Muscle of leg (tissue), 16 donors: ENCODE measurements at places on chromosomes 6 and 20. TPM values are rescaled to one million over a fixed set of nuclear protein-coding genes. Genes with fewer than 3 reads are reported as not detected.

GRCh38 chr6:31651602-31652191 is 764 bp downstream of the BAG6 start:
- peak; percentile 93 for DNase-seq

The CCN6 gene
- polyA plus RNA-seq, result 0.09 TPM

DNA sequence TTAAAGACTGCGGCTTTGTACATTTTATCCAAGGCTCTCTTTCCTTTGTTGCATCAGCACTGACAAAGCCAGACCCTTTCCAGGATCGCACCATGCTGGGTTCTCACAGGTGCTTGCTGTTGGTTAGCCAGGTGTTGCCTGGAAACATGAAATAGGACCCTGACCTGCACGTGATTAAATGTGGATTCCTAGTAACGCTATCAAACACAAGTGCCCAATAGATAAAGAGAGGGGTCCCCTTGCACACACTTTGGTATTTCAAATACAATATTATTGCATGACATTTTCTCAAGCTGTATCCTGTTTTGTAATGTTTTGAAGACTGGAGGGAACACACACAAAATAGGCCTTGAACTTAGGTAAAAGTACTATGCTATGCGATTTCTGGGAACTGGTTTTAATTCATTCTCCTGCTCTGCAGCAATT is 73.3 kb downstream of the AKAP12 start:
- DNase-seq, result peak; percentile 69

GRCh38 chr6:149895048-149895590 is 2.8 kb downstream of the RAET1E start:
- peak; percentile 92 for DNase-seq

- peak; percentile 7 for DNase-seq
Measured at GRCh38 chr20:38927902-38928578, 1.8 kb downstream of the FAM83D start.

The HDGFL1 gene
- polyA plus RNA-seq, result not detected

- DNase-seq, result peak; percentile 60
Measured at GRCh38 chr6:4055420-4056041, 23.4 kb downstream of the FAM217A start.

The PRPH2 gene
- polyA plus RNA-seq, result 6.2 TPM

DNA sequence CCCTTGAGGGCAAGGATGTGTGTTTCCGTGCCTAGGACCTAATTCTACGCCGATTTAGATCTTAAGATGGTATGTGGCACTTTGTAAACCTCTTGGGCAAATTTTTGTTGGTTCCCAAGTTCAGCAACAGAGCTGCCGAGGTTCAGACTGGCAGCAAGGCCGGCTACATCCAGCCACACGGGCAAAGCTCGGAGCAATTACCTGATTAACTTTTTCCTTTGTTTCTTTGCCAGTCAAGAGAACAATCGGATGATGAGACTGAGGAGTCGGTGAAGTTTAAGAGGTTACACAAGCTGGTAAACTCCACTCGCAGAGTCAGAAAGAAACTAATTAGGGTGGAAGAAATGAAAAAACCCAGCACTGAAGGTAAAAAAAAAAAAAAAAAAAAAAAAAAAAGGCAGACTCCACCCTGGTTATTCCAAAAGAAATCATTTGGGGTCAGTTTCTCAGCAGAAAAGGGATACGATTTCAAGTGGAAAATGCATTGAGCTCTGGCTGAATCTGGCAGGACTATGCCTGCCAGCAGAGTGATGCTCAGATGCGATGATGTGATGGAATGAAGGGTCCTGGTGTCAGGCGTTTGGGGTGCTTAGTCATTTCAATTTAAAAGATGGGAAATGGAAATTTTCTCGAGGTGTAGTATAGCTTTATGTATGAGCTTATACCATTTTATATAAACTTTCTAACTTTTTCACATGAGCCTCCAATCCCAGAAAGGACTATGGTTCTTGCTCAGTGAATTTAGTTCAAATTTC is 171.6 kb downstream of the SASH1 start:
- peak; percentile 85 for DNase-seq

The OXT gene
- polyA plus RNA-seq, result 0.68 TPM

DNA sequence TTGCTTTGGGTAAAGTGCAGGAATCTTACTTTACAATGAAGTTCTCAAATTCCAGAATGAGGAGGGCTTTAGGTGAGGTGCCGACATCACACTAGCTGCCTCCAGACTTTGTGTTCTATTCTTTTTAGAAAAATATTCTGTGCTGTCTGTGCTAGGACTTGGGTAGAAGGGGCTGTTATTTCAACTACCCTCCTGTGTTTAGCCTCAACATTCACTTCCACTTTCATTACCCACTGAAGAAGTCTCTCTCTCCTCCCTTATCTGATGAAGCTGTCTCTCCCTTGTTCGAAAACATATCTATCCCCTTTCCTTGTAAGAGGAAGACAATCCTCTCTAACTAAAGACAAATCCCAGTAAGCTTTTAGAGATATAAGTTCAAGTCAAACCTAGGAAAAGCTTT is 25.0 kb upstream of the BRPF3 start:
- DNase-seq, result no peak
